ENCODE measurements at places on chromosomes 1 and 21.

- no peak for DNase-seq
Measured at GRCh38 chr1:75583282-75583681, 27.6 kb downstream of the SLC44A5 start.

DNA sequence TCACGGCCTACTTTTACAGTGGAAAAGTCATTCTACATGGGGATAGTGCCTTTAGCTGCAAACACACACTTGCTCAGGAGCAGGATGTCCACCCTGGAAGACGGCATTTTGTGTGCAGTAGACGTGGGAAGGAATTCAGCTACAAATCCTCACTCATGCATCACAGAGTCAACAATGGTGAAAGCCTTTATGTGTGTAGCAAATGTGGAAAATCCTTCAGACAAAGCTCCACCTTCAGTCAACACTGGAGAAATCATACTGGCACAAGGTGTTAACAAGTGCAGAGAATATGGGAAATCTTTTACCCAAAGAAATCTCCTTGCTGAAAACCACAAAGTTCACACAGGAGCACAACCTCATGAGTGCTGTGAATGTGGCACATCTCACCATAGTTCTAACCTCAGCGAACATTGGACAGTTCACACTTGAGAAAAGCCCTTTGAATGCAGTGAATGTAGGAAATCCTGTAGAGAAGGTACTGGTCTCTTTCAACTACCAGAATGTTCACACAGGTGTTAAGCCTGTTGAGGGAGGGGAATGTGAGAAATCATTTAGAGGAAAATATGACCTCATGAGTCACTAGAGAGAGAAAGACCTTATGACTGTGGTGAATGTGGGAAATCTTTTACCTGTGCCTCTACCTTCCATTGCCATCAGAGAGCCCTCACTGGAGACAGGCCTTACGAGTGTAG is 101.8 kb downstream of the PTGS2 start:
- DNase-seq: peak; percentile 13

DNA sequence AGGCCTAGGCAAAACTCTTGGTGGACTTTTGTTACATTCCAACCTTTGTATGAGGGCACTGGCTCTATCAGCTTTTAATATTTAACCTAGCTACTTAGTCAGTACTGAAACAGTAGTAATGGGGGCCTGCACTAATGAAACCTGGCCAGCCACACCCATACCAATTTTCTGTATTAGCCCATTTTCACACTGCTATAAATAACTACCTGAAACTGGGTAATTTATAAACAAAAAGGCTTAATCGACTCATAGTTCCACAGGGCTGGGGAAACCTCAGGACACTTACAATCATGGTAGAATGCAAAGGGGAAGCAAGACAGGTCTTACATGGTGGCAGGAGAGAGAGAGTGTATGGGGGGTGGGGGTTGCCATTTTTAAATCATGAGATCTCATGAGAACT is 245.7 kb upstream of the RGS18 start:
- no peak for DNase-seq

- no peak for DNase-seq
Measured at GRCh38 chr1:222301652-222302051, 246.3 kb downstream of the HHIPL2 start.

GRCh38 chr1:184416481-184416880 is 29.7 kb downstream of the C1orf21 start:
- no peak for DNase-seq

DNA sequence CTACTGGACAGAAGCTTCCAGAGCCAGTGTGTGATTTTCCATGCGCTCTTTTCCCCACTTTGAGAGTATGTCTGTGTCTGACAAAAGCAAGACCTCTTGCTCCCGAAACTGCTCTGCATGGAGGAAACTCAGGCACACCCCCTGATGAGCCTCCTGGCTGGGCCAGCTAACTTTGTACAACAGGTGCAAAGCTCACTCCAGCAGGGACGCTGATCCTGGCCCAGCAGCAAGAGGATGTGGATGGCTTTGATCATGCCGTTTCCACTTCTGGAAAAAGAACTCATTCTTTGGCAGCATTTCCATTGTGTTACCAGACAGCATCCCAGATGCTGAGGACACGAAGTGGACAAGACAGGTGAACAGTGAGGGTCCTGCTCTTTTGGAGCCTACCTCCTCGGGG is 103.1 kb downstream of the TLR5 start:
- no peak for DNase-seq

DNA sequence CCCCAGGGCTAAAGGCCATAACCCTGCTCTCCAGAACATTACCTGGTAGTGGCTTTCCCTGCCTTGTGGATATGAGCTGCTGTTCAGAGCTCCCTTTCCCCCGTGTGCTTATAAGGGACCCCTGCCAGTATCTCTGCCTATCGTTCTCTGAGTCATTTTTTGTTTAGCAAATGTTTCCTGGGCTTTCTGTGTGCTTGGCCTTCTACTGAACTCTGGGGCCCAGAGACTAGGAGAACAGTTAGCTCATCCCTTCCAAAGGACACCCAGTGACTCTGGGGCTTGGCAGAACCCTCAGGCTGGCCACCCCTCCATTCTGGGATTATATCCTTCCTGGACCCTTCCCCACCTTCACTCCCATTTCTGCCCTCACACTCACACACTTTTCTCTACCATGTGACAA is 80.8 kb upstream of the POU3F1 start:
- no peak for DNase-seq

- no peak for DNase-seq
Measured at GRCh38 chr1:28845786-28846543, 34.0 kb downstream of the OPRD1 start.

GRCh38 chr1:187264995-187265602 is 436.4 kb downstream of the PLA2G4A start:
- DNase-seq: no peak

GRCh38 chr1:30172757-30173156 is 550.6 kb downstream of the MATN1 start:
- DNase-seq: no peak

Measured in GM13976 (cell line).